ENCODE measurements at places on chromosomes 1 and 21.

DNA sequence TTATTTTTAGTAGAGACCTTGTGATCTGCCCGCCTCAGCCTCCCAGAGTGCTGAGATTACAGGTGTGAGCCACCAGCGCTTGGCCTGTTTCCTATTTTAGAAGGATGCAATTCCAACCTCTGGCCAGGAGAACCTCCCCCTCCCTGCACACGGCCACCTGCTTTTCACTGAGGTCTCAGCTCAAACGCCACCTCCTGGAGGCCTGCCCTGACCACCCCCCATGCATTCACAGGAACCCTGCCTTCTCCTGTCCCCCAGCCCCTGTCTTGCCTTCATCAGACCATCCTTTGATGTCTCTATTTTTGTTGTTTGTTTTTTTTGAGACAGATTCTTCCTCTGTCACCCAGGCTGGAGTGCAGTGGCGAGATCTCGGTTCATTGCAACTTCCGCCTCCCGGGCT is 2.3 kb downstream of the SRM start:
- DNase-seq = no peak

DNA sequence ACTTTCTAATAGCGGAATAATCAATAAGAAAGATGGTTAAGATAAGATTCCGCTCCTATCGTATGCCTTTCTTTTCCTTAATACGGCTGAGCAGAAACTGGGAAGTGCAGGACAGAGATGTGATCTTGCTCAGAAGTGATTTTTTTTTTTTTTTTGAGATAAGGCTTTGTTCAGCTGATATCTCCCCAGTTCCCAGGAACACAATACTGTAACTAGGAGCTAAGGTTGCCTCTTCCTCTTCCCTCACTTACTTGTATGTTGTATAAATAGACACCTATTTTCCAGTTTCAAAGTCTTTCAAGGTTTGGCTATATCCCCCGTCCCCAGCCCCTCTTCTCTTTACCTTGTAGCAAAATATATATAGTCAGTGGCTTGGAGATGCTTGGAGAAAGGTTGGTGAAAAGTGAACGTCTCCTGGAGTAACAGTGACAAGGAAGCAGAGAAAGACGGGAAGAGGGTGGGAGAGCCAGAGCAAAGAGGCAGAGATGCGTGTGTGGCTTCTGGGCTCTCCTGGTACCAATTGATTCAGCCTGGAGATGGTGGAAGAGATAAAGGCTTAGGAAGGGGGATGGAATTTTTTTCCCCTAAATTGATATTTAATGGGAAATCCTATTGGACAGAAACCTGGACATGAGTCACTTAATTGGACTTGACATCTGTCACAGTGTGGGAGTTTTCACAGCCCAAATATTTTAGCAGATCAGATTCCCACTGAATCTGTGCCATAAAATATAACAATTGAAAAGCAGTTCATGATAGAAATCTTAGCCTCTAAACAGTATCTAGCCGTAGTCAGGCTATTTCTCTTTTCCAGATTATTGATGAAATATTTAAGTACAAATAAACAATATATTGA is at the start of gene NHLH2:
TSS of gene NHLH2 (minus strand) at position 522 of the 856 bp plus-strand sequence. CDS start 2,754 bp downstream, outside the sequence.
- DNase-seq = no peak

GRCh38 chr21:37896788-37897187 is 19.5 kb downstream of the KCNJ6 start:
- no peak for DNase-seq

- DNase-seq = peak; percentile 43
These were observed 7.3 kb downstream of the GNG4 start for GRCh38 chr1:235642011-235642942.

GRCh38 chr1:155052439-155053395 is 1.6 kb downstream of the ADAM15 start:
- no peak for DNase-seq

DNA sequence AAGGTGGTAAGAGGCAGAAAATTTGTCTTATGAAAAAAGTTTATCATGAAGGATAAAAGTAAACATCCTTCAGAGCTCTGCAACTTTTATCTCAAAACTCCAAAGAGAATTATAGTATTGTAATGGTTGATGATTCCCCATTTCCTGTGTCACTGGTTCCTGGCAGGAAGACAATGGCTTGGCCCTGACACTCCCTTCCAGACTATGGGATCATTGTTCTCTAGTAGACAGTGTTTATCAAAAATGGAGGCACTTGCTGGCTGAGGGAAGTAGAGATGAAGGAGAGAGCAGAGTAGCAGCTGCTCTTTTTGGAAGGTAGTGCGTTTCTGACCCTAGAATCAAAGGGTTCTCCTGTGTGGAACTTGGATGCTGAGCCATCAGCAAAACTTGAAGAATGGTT is 145.9 kb upstream of the ATP1B1 start:
- no peak for DNase-seq

DNA sequence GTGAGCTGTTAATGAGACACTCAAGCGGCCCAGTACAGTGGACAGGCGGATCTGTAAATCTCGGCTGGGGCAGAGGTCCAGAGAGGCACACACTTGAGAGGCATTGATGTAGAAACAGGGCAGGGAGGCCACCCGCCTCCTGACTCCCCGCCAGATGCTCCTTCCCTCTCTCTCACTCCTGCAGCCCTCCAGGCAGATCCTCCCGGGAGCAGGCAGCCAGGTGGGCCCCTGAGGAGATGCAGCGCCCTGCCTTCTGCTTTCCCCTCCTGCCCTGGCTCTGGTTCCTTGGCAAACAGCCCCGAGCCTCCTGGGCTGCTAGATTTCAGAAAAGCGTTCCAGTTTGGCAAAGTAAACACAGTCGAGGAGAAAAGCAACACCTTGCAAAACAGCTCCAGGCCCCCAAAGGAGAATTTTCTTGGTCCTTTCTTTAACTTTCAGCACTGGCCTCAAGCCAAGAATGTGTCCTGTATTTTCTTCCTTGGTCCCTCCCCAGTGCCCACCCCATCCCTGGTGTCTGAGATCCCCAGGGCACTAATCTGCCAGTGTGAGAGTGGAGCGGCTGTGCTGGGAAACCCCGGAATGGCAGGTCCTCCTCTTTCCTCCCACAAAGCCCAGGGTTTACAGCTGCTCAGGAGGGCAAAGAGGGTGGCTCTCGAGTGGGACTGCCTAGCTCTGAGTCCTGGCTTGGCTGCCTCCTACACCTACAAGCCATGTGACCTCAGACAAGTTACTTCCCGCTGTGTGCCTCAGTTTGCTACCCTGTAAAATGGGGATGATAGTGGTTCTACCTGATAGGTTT is 29.4 kb upstream of the IFNLR1 start:
- DNase-seq = no peak

DNA sequence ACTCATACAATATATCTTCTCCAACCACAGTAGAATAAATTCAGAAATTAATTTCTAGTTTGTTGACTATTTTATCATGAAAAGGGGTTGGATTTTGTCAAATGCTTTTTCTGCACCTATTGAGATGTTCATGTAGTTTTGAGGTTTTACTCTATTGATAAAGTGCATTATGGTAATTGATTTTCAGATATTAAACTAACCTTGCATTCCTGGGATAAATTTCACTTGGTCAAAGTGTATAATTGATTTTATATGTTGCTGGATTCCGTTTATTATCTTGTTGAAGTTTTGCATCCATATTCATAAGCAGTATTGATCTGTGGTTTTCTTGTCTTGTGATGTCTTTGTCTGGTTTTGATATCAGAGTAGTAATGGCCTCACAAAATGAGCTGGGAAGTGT is 34.4 kb upstream of the HYI start:
- DNase-seq = no peak

DNA sequence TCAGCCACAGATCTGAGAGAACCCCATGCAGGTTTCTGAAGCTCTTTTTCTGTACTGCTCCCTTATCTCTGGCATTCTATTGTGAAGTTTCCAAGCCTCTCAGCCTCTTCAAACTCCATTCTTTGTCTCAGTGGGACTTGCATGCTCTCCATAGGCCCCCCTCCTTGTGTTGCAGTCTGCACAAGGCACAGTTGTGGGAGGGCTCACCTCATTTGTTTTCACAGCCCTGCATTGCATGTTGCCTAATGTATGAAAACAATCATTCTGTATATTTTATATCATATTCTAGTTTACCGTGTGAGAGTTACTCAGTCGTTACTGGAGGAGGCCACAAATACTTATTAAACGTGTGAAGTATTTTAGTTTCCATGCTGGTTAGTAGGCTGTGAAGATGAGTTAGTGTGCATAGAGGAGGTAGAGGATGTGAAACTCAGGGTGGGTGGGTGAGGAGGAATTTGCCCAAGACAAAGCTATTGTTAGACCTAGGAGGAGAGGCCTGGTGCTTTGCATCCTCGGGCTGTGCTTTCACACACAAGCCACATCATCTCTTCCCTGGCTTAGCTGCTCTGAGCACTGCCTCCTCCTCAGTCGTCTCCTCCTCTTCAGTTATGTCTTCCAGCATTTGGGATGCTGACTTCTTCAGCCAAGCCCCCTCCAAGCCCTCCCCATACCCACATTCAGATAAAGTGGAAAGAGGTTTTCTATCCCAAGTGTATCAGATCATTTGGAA is 7.8 kb upstream of the CHI3L2 start:
- DNase-seq = no peak

DNA sequence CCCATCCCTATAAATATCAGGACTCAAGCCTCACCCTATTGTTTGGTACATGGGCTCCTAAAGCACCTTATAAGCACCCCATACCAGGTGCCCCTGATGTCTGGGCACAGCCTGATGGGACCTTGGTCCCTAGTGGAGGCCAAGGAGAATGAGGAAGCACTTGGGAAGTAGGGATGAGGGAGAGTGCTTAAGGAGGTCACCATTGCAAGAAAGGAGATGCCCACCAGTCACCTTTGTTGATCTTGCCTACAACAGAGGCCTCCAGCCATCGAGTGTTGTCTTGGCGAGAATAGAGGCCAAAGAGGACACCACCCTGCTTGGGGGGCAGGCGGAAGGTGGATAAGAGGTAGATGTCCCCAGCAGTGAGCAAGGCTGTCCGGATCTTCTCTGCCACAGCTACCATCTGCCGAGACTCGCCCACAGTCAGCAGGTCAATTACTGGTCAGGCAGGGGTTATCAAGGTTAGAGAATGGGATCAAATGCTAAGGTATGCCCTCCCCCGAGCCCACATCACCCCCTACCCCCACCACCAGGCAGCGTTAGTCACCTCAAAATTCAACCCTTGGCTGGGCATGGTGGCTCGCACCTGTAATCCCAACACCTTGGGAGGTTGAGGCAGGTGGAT is 1.6 kb downstream of the THBS3 start:
- no peak for DNase-seq

GRCh38 chr1:145961425-145962156 is 2.8 kb downstream of the ANKRD34A start:
- DNase-seq = no peak

- no peak for DNase-seq
These were observed 51.9 kb upstream of the SYNC start for GRCh38 chr1:32754317-32755097.

- DNase-seq = no peak
These were observed 81.5 kb upstream of the ZP4 start for GRCh38 chr1:237972186-237972585.

GRCh38 chr1:11053758-11054137 is 6.1 kb downstream of the SRM start:
- DNase-seq = no peak

DNA sequence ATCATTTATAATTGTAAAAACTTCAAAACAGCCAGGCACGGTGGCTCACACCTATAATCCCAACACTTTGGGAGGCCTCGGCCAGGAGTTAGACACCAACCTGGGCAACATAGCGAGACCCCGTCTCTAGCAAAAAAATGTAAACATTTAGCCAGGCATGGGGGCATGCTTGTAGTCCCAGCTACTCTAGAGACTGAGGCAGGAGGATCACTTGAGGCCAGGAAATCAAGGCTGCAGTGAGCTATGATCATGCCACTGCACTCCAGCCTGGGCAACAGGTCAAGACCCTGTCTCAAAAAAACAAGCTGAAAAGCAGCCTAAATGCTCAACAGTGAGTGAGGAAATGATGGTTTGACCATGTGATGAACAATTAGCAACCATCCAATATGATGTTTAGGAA is 7.3 kb downstream of the C1orf167 start:
- no peak for DNase-seq

DNA sequence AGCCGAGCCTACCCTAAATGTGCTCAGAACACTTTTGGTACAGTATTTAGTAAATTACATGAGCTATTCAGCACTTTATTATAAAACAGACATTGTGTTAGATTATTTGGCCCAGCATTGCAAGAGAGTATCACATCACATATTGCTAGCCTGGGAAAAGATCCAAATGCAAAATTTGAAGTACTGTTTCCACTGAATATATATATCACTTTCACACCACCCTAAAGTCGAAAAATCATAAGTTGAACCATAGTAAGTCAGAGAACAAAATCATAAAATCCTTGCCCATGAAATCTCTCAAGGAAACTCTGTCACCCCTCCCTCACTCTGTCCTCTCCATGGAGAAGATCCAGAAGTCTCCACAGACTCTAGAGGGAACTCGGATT is 33.1 kb downstream of the RGS8 start:
- DNase-seq = no peak

DNA sequence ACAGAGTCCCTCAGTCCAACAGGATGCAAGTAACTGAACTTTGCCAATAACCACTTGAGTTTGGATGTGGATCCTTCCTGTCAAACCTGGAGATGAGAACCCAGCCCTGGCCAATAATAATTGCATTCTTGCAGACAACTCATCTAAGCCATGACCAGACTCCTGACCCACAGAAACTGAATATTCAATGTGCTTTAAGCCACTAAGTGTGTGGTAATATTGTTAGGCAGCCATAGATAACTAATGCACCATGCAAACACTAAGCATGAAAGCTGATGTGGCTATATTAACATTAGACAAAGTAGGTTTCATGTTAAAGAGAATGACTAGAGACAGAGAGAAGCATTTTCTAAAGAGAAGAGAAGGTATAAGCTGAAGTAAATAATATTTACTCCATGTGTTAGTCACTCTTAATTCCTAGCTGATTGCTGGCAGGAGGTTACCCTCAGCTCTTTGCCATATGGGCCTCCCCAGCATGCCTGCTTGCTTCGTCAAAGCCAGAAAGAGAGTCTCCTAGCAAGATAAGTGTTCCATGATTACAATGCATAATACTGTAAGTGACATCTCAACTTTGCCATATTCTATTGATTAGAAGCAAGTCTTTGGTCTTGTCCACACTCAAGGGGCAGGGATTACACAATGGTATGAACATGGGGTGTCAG is 276.4 kb upstream of the PLXNA2 start:
- no peak for DNase-seq

DNA sequence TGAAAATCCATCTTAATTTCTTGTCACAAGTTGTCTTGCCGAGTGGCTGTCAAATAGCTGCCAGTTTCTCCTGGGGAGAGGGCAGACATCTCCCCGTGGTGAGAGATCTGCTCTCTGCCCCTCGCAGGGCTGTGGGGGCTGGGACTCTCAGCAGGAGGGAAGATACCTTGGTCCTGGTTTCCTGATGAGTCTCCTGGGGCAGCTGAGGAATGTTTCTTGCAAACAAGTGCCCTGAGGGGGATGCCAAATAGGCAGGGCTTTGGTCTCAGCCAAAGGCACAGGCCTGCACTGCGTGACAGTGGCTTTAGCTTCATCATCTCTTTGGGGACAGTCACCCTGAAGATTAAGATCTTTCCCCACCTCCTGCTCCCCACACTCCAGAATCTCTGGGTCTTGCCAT is 40.9 kb downstream of the SYT6 start:
- DNase-seq = no peak

DNA sequence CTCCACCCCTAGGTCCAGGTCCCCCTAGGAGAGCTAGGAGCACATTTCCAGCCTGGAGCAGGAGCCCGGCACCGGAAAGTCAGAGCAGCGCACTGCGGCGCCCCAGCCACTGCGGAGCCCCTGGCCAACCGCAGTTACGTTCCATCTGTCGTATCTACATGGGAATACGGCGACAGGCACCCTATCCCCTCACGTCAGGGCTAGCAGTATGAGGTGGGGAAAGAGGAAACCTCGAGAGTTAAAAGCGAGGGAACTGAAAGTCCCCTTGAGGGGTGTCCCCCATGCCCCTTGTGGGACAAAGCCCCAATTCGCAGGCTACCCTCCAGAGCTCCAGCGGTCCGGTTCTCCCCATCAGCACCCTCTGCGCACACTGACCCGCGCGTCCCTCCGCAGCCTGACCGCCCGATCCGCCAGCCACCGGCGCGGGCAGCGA is 995 bp downstream of the COLGALT2 start:
- DNase-seq = no peak

All from activated CD8-positive, alpha-beta memory T cell treated with anti-CD3 and anti-CD28 coated beads for 1 hour (primary cell).